ENCODE measurements at places on chromosomes 2 and 18. TPM values are rescaled to one million over a fixed set of nuclear protein-coding genes. Genes with fewer than 3 reads are reported as not detected.

CNTNAP5 gene
- 0.10 TPM for total RNA-seq

RAB27B gene
- 10.5 TPM for total RNA-seq

GAD1 gene
- 3.2 TPM for total RNA-seq

CCDC121 gene
- 6.3 TPM for total RNA-seq

LGALSL gene
- 46.4 TPM for total RNA-seq

SRD5A2 gene
- not detected for total RNA-seq

CHRNA1 gene
- total RNA-seq: 4.2 TPM

VIL1 gene
- total RNA-seq: 0.10 TPM

STARD6 gene
- total RNA-seq: not detected
